ENCODE measurements at places on chromosomes 5 and 9.

- DNase-seq, result no peak
Observed at GRCh38 chr5:161546095-161546469, 443 bp downstream of the GABRB2 start.

DNA sequence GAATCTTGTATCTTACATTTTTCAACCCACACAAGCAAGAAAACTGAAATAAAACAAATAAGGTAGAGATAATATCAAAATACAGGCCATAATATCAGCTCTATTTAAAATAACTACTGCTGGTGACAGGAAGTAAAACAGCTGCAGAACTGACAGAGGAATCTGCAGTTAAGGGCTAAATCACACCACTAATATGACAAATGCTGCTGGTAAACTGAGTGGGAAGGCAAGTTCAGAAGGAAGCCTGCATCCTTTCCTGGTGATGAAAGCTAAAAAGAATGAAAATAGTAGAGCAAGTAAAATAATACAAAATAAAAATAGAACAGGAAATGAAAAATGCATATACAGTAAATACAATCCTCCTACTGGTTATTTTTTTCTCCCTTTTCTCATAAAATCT is 1293.7 kb upstream of the C9orf72 start:
- no peak for DNase-seq

GRCh38 chr5:130885027-130885426 is 280.0 kb downstream of the HINT1 start:
- no peak for DNase-seq

DNA sequence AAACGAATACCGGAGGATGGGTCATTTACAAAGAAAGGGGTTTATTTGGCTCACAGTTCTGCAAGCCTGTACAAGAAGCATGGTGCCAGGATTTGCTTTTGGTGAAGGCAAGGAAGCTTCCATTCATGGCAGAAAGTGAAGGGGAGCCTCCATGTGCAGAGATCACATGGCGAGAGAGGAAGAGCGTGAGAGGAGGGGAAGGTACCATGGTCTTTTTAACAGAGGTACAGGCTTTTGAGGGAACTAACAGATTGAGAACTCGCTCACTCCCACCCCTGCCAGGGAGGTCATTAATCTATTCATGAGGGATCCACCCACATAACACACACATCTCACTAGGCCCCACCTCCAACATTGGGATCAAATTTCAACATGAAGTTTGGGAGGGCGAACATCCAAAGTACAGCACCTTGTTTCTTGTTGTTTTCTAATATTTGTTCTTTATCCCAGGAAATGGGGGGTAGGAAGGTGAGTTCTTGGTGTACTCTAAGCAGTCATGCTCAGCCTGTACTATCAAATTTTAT is 18.5 kb downstream of the TMC1 start:
- no peak for DNase-seq

GRCh38 chr5:156126716-156127115 is 200.2 kb upstream of the SGCD start:
- no peak for DNase-seq

- DNase-seq, result no peak
Observed at GRCh38 chr5:17069995-17070511, 134.0 kb upstream of the MYO10 start.

- DNase-seq, result no peak
Observed at GRCh38 chr9:135144581-135145170, 57.2 kb downstream of the OLFM1 start.

All from inflammatory macrophage treated with lipopolysaccharide for 1 hour (primary cell).